Upper lobe of left lung (tissue), 6 donors: ENCODE measurements at places on chromosomes 16 and 17. TPM values are rescaled to one million over a fixed set of nuclear protein-coding genes. Genes with fewer than 3 reads are reported as not detected.

SP6 gene
- 4.4 TPM for total RNA-seq

GRCh38 chr17:80294210-80294609, 33.6 kb downstream of the RNF213 start:
- H3K4me1 ChIP-seq: no peaks in the 10 kb centered on the region
- peaks cover 96% of the 10 kb centered on the region for H3K36me3 ChIP-seq
- peak overlapping the region; percentile 37 for H3K27ac ChIP-seq
- no peak for DNase-seq

GRCh38 chr17:41178341-41178740, 320 bp upstream of the KRTAP4-2 start:
- no peaks in the 10 kb centered on the region for H3K4me1 ChIP-seq
- H3K27me3 ChIP-seq: no peaks in the 10 kb centered on the region
- H3K27ac ChIP-seq: no peak overlapping the region
- no peaks in the 10 kb centered on the region for H3K36me3 ChIP-seq
- DNase-seq: no peak

DNA sequence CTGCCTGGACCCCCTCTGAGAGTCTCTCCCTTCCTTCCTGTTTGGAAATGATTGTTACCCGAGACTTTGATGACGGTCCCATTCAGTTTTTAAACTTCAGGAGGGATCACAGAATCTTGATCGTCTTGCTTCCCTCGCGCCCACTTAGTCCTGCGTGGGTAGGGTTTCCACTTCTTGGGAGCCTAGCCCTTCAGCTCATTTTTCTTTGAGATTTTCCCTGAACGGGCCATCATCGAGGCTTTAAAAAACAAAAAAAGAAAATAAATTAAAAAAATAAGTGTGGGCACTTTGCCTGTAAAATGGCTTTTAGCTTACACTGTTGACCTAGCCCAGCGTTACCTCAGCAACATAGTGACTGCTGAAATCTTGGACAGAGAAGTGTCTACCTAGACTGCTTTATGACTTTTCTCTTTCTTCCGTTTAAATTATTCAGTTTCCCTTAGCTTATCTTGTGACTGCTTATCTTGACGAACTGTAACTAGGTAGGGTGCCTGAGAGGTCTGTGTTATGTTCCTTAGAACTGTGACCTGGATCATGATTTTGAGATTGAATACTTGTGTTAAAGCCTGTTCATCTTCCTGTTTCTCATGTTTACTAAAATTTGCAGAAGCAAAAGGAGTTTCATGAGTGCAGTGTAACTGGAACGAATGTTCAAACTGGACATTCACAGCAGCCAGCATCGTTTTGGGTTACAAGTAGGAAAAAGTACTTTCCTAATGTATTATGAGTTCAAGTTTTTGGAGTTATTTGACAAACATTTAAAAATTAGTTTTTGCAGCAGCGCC, 874 bp downstream of the WWP2 start:
- peak overlapping the region; percentile 94 for H3K27ac ChIP-seq
- no peaks in the 10 kb centered on the region for H3K36me3 ChIP-seq
- H3K4me3 ChIP-seq: peak overlapping the region; percentile 93
- DNase-seq: no peak

- H3K4me3 ChIP-seq: peak overlapping the region; percentile 10
- no peaks in the 10 kb centered on the region for H3K27me3 ChIP-seq
- H3K36me3 ChIP-seq: no peaks in the 10 kb centered on the region
- peaks cover 20% of the 10 kb centered on the region for H3K4me1 ChIP-seq
- peak; percentile 95 for DNase-seq
Measured at GRCh38 chr17:79919164-79919585, 79.9 kb upstream of the CBX4 start.
